Neural crest cell (in vitro differentiated cells): ENCODE measurements at places on chromosomes 7 and 10. TPM values are rescaled to one million over a fixed set of nuclear protein-coding genes. Genes with fewer than 3 reads are reported as not detected.
A peak's percentile ranks its signal among the peaks of the same experiment; 100 is the strongest.

GRCh38 chr7:91344911-91345310 lies 80.7 kb downstream of the FZD1 start:
- no peak for DNase-seq

GRCh38 chr7:15602236-15602635 lies 40.4 kb upstream of the AGMO start:
- DNase-seq = no peak

DNA sequence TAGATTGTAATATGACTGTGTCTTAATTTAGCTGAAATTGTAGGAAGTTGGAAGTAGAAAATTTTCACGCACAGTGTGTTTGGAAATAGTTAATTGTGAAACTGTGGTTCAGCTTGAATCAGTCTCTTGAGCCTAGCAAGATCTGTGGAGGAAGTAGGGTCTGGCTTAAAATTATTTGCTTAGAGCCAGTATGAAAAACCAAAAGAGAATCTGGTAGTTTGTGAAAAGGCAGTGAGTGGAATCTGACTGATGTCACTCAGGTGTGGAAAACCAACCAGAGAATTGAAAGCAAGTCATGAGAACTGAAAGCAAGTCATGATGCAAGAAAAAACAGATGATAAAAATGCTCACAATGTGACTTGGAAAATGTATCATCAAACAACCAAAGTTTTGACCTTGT lies 11.5 kb downstream of the LIPJ start:
- DNase-seq = no peak

DNA sequence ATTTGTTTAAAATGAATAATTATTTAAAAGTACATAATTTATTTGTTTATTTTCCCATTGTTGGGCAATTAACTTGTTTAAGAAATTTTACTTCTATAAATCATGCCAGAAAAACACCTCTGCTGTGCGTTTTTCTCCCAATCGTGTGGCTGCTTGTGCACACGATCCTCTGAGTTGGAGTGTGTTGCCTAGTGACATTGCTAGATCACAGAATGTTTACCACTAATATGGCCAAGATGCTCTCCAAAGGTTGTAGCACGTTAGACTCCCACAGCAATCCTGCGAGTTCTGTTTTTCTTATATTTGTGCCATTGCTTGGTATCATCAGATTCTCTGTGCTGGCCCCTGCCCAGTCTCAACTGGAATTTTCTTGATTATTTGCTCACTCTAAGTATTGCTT lies 207.1 kb upstream of the ADCY1 start:
- no peak for DNase-seq

GRCh38 chr10:114100848-114101741 lies 57.4 kb downstream of the ADRB1 start:
- DNase-seq = no peak

- no peak for DNase-seq
Observed at GRCh38 chr10:58367069-58367468, 18.1 kb upstream of the TFAM start.

DNA sequence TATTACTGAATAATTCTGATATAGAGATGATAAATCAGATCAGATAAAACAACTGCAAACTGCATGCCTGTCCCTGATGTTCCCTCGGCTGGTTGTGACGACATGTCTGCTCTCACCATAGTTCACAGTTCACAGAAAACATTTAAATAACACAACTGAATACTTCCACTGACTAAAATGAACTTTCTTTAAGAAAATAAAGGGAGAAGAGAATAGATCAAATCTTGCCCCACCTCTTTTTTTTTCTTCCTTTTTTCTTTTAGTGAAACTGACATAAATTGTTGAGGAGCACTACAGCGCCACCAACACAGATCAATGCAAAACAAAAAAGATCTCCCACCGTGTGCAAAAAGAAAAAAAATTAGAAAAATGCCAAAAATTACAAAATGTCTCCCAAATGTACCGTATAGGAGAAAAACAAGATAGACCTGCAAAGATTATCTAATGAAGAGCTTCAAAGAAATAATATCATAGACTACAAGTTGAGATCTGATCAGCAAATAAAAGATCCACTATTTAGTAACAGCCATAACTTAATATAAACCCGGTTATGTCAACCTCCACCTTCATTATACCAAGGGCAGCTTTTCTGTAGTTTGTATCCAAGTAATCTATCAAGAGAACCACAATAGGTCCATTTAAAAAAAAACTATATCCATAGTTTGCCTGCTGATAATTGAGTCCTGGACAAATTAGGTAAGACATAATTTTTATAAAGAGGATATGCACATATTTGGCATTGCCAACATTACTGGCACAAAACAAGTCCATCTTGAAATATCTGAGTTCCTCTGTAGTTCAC lies 30.7 kb upstream of the EPC1 start:
- DNase-seq = no peak

DNA sequence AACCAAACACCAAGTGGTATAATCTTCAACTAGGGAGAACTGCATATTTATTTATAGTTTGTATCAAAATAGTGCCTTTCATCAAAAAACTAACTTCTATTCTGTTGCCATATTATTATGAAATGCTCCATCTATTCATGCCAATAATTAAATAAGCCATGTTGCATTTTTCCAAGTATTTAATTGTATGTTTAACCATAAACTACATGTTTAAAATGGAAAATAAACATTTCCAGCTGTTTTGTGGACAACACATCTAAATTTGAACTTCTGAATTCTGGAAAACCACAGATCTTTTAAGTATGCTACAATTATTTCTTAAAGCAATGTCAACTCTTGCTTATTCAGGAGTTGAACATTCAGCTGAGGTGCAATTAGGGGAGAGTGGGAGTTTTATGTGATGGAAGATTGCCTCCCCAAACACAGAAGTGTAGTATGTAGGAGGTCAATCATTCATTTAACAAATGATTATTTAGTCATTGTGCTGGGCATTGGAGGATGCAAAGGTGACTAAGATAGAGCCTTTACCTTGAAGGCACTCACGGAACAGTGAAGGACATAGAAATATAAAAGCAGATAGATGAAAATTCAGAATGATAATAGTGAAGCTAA lies 80.7 kb upstream of the PPP1R3C start:
- DNase-seq = no peak

DNA sequence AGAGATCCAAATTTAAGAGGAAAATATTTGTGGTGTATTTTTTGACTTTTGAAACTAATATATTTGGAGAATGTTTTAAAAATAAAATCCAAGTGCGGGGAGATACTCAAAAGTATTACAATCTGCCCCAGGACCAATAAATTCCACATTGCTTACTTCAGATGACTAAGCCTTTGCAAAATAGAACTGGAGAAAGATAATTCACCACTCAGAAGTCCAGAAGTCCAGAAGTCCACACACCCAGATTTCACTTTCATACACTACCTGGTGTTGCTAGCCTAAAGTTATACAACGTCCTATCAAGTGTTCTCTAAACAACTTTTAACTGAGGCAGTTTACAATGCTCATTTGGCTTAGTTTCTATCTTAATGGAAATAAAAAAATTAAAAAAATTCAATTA lies 487.0 kb upstream of the SEMA3D start:
- DNase-seq = no peak

GRCh38 chr10:31590023-31590800 lies 271.2 kb downstream of the ZEB1 start:
- no peak for DNase-seq

DNA sequence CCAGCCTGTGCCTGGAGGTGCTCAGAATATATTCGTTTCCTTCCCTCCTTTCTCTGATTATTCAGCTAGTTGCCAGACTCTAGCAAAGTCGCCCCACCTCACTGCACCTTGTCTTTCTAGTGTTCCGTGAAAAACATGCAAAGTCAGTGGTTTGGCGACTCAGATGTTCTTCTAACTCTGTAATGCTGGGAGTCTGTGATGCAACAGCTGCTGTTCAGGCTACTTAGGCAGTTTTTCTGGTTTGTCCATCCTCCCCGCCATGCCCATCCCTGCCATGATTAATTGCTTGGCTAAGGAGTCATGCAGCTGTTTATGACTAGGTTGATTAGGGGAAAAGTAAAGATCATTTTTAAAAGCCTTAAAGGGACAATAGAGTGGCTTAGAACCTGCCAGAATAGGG lies 99.4 kb downstream of the MTPN start:
- no peak for DNase-seq

DNA sequence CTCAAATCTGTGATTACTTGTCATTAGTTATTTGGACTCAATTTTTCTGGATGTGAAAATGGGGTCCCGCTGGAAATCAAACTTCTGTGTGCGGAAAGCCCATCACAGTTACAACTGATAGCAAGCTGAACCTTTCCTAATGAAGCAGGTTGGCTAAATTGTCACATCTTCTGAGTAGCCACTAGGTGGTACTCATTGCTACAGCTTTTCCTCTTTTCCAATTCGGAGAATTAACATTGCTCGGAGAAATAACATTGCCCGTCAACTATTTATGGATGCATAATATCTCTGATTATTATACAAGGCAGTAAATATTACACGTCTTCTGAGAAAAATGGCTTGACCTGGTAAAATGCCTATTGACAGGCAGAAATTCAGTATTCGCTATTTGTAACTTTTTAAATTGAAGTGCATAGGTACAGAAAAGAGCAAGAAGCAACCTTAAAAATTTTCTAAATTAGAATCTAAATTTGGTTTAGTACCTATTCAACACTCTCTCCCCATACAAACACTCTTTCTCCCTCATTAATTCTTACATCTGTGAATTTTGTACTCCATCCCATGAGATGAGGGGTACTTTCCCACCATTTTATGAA lies 17.3 kb upstream of the BLOC1S2 start:
- DNase-seq = no peak

DNA sequence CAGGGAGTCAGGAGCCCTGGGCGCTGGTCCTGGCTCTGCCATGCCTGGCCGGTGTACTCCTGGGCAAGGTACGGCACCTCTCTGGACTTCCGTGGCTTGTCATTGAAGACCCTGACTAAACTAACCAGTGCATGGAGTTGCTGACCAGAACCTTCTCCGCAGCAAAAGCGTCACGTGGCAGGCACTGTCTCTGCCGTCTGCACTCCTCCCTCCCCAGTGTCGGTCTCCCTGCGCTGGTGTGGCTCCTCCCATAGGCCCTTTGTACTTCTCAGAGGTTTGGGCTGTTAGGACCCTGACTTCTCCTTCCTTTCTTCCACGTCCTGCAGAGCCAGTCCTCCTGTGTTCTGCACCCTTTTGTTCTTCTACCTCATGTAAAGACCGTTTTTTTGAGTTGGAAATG lies 100.6 kb upstream of the CREB5 start:
- DNase-seq = no peak

GRCh38 chr7:107428642-107429041 lies 41.2 kb upstream of the GPR22 start:
- no peak for DNase-seq

DNA sequence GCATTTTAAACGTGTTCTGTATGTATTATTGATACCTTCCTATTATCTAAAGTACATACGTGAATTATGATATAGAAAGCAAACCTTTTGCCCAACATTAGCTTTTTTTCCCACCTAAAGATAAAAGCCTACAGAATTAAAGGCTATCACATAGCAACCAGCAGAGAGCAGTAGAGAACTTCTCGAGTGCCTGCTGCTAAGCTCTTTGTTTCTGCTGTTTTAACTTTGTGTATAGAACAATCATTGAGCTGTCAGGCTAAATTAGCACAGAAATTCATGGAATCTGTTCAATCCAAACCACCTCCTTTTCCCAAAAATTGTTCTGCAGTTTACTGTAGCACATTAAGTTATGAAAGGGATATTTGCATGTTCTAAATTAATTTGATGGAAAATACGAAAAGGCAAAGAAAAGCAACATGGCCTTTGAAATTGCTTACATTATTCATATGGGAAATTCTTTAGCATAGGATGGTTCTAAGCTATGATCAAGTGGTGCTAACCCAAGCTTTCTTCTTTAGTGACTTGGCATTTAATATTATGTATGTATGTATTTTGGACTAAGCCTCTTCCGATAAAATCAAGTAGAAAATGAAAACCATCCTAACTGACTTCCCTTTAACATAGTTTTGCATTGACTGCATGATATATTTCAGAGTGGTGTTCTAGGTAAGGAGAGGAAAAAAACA lies 1288.5 kb downstream of the GATA3 start:
- no peak for DNase-seq

- no peak for DNase-seq
Observed at GRCh38 chr10:100970914-100971811, 1.9 kb downstream of the SEMA4G start.

DNA sequence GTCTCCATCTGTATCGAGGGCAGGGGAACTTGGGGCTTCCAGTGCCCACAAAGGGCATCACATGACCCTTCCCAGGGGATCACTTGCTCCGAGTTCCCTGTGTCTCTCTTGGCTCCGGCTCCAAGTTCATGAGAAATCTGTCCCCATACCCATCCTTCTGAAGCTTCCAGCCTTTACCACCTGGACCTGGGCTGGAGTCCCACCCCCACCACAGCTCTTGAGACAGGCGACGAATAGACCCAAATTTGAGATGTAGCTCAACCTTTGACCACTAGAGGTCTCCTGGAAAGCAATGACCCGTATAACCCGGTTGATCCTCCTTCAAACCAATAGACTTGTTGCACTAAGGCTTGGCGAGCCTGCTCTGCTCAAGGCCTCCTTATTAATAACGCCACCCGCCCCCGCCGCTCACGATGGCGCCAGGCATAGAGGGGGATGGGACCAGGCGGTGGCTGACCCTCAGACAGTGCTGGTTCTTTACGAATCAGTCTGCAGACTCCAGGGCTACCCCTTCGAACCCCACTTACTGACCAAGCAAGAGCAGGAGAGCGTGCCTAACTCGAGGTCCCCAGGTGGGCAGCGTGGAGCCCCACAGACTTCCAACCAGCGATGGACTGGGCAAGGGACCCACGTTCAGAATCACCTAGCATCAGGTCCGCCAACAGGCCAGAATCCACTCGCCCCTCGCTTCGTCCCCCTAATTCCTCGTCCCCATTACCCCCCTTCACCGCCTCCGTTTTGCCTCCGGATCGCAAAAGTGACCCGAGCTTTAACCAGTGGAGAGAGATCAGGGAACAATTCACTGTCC lies 4.4 kb upstream of the ARID5B start:
- peak; percentile 59 for DNase-seq

DNA sequence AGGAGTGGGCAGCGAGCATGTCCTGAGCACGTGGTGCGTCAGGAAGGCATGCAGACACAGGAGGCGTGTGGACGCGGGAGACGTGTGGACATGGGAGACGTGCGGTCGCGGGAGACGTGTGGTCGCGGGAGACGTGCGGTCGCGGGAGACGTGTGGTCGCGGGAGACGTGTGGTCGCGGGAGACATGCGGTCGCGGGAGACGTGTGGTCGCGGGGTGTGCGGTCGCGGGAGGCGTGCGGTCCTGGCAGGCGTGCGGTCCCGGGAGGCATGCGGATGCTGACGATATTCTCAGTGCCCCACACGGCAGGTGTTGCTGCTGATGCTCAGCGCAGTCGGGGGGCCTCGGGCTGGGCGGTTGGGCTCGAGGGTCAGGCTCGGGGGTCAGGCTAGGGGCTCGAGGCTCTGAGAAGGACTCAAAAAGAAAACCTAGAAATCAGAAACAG lies 94.2 kb downstream of the NKX6-2 start:
- no peak for DNase-seq

- DNase-seq = no peak
Observed at GRCh38 chr10:102147561-102147960, 4.6 kb upstream of the NOLC1 start.

SKIDA1 gene
- 52.1 and 53.0 TPM in 2 replicates for total RNA-seq

AMPH gene
- 32.4 and 33.7 TPM in 2 replicates for total RNA-seq

ITGB8 gene
- 18.2 and 19.9 TPM in 2 replicates for total RNA-seq

PNLIPRP3 gene
- total RNA-seq = not detected in 2 replicates

TLX1 gene
- total RNA-seq = 0.16 and 0.33 TPM in 2 replicates

CNTNAP2 gene
- total RNA-seq = 9.3 and 12.9 TPM in 2 replicates

PPP1R9A gene
- 21.2 and 22.7 TPM in 2 replicates for total RNA-seq
